Stimulated activated CD8-positive, alpha-beta memory T cell treated with anti-CD3 and anti-CD28 coated beads, Interleukin-7, amount 100 ng/mL, for 24 hours (primary cell): ENCODE measurements at places on chromosomes 1 and 21.

DNA sequence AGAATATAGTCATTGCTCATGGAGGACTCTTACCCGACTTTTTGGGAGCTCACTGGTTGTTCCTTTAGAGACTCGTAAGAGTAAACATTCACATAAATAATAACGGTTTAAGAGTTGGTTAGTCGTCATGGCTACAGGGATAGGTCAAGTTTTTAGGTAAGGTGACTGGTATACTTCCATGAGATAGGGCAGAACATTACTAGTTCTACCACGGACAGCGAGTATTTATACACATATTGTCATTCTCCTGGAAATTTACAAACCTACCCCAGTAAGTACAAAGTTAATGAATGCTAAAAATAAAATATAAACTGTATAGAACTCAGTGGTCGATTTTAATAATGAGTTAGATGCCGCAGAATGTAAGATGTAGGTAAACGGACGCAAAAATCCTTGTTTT lies 1.2 kb upstream of the RYR2 start:
- no peak for DNase-seq

GRCh38 chr1:212491454-212491853 lies 58.7 kb downstream of the NENF start:
- no peak for DNase-seq

- no peak for DNase-seq
These were observed 25.1 kb upstream of the APP start for GRCh38 chr21:26195708-26196107.

- DNase-seq, result peak; percentile 76
These were observed at the start of gene MTX1 for GRCh38 chr1:155208541-155209311. MTX1 (plus strand) TSS chr1:155208695; CDS start chr1:155208805, 110 bp downstream.

DNA sequence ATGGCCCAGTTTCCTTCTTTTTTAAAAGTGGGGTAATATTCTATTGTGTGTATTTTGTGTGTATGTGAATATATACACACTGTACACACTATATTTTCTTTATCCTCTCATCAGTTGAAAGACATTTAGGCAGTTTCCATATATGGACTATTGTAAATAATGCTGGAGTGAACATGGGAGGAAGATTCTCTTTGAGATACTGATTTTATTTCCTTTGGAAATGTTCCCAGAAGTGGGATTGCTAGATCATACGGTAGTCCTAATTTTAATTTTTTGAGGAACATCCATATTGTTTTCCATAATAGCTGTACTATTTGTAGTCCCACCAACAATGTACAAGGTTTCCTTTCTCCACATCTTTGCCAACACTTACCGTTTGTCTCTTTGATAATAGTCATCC lies 51.0 kb downstream of the F3 start:
- no peak for DNase-seq

GRCh38 chr1:184825571-184825970 lies 70.9 kb upstream of the EDEM3 start:
- no peak for DNase-seq

DNA sequence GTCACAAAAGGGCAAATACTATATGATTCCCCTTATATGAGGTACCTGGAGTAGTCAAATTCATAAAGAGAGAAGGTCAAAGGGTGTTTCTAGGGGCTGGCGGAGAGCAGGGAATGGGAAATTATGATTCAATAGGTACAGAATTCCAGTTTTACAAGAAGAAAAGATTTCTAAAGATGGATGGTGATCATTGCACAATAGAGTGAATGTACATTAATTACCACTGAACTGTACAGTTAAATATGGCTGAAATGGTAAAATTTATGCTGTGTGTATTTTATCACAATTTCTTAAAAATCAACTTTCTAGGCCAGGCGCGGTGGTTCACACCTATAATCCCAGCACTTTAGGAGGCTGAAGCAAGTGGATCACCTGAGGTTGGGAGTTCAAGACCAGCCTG lies 18.1 kb upstream of the TMEM81 start:
- no peak for DNase-seq

DNA sequence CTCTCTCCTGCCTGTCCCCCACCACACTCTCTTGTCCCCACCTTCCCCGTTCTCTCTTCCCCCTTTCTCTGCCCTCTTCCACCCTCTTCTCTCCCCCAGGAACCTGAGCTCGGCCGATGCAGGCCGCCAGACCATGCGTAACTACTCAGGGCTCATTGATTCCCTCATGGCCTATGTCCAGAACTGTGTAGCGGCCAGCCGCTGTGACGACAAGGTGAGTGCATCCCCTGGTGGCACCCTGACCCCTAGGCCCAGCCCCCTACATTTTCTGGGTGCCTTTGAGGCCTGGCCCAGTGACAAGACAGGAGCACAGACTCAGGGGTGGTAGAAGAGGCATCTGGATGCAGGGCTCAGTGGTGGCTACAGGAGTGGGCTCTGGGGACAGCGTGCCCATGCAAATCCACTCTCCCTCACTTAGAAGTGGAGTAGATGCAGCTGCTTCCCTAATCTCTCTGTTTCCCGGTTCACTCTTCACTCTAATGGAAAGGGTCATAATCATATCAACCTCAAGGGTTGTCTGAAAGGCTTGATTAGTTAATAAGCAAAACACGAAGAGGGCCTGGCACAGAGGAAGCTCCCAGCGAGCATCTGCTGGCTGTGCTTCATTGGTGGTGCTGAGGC lies 37.0 kb downstream of the PKP1 start:
- DNase-seq, result no peak

DNA sequence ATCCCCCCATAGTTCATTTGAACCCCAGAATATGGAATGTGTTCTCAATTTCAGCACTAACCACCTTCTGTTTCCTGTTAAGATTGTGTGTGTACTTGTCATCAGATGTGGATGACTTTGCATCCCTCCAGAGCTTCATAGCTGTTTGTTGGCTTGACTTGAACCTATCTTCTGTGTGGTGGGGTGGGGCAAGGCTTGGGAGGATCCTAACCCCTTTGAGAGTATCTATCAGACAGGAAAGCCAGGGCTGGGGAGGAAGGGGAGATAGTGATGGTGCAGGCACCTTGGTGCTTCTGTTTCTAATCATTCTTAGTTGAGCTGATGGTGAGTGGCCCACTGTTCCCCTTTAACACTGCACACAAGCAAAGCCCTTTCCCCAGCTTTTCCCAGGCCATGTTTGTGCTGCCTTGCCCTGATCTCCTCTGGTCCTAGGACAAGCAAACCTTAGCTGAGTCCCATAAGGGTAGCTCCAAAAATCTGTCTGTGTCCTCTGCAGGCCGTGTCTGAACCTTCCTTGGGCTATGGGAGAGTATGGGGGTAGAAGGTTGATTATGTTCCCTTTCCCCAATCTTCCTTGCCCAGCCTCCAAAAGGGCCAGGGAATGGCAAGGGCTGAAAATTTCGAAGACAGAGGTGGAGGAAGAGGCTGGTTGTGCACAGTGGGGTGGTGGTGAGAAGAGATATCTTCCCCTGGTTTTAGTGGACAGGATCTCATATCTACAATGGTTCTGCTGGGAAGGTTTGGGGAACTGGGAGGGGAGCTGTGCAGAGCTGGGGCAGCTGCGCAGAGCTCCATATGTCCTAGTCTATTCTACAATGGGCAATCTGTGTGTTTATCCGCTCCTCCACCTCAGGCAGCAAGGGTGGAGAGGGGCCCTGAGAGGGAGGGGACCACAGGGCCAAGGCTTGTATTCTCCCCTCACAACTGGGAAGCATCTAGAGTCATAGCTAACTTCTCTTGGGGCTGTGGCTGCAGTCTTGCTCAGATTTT lies 1.4 kb downstream of the NHLH1 start:
- DNase-seq, result no peak

DNA sequence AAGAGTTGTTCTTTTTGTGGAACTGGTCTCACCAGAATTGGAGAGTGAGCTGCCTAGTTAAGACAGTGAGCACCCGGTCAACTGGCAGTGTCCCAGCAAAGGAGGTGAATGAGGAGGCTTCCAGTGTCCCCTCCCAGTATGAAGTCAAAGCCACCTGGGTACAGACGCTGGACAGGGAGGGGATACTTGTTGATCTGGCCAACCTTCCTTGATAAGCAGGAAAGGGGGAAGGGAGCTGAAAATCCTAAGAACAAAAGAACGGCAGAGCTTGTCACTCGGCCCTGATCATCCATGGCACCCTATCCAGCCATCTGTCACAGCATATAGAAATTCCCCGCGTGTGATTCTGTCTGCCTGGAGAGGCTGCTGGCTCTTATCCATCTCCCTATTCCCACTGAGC lies 91.5 kb downstream of the SSBP3 start:
- DNase-seq, result no peak

- DNase-seq, result no peak
These were observed 12.3 kb upstream of the HES5 start for GRCh38 chr1:2542246-2542915.

DNA sequence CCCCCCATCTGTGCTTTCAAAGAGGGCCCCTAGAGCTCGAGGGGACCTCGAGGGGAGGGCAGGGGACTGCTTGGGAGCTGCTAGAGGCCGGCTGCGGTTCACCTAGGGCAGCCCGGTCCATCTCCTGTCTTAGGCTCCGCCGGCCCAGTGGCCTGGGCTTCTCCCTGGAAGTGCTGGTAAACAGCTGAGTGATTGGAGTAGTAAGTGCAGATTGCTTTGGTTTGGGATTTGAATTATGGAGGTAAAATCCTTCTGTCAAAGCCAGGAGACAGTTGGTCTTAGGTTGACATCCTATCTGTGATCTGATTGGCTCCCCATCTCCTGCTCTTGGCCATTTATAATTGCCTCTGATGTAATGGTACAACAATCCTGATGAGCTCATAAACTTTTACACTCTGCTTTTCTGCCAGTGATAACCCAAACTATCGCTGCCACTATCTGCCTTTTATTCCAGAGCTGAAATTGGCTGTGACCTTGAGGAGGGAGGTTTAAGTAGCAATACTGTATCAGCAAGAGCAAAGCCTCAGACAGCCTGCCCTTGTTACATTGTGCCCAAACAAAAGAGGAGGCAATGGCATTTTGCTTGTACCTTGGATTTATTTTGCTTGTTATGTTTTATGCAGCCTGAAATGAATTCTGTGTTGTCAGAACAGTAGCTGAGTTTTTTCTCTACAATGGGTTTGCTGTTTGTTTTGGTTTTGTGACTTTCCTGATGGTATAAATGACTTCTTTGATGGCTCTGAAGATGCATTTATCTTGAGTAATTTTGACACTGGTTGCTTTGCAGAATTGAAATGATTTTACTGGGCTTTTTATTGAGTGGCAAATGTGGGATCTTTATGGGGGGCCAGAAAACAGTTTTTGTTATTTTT lies 2.4 kb downstream of the ARID1A start:
- no peak for DNase-seq

- DNase-seq, result no peak
These were observed 56.1 kb upstream of the SH3GLB1 start for GRCh38 chr1:86648255-86648654.

GRCh38 chr1:31878058-31878457 lies 60.1 kb downstream of the PTP4A2 start:
- DNase-seq, result no peak

GRCh38 chr1:21244986-21245687 lies 45.1 kb downstream of the ECE1 start:
- DNase-seq, result no peak

DNA sequence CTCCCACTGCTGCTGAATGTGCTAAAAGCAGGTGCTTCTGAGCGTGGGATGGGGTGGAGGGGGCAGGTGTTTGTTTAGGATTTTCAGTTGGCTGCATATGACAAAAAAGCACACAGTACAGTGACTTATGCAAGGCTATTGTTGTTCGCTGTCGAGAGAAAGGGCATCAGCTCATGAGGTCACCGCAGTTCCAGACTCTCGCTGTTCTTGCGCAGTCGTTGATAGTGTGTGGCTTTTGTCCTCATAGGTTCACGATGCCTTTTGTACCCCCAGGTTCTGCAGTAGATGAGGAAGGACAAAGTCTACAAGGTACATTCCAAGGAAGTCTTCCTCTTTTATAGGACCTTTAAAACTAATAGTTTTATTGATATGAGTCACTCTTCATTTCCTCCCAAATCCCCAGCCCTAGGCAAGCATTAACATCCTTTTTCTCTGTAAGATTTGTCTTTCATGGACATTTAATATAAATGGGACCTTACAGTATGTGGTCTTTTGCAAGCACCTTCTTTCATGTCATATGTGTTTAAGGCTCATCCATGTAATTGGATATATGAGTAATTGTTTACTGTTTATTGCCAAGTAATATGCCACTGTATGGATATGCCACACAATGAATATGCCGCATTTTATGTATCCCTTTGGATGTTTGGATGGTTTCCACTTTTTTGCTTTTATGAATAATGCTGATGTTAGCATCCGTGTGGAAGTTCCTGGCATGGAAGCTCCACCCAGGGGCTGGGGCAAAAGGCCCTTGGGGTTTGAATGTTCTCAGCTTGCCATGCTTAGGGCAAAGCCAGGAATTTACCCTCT lies 14.5 kb upstream of the NLRP3 start:
- DNase-seq, result no peak

GRCh38 chr1:111236379-111236778 lies 8.9 kb downstream of the CHI3L2 start:
- no peak for DNase-seq

DNA sequence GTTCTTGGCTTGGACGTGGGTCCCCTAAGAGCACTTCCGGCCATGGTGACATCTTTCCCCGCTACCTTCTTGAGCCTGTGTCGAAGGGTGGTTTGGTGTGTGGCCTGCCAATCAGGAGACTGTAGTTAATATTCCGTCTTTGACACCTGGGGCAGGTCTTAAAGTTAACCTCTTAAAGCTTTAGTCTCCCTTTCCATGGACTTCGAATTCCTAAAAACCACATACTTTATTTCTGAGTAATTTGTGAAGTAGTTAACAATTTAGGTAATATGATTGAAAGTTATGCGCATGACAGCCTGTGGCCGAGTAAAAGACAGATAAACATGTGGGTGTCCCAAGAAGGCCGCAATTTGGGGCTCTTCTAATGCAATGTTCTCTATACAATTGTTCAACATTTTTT lies 10.2 kb upstream of the RAB29 start:
- no peak for DNase-seq

DNA sequence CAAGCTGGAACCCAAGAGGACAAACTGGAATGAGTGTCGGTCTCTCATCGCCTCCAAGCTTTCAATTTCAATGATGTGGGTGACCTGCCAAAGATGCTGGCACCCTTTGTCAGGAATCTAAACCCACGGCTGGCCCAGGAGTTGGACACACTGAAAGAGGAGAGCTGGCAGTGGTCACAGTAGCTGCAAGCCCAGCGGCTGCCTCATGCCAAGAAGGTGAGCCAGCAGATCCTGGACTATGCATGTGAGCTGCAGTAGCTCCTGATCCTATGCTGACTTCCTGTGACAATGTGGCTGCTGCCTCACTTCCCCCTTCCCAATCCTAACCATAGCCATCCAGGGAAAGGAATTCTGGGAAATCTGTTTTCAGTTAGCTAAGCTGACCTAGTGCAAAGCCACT lies 117.0 kb upstream of the VAV3 start:
- DNase-seq, result no peak

GRCh38 chr1:203439131-203439730 lies 36.4 kb upstream of the PRELP start:
- no peak for DNase-seq

DNA sequence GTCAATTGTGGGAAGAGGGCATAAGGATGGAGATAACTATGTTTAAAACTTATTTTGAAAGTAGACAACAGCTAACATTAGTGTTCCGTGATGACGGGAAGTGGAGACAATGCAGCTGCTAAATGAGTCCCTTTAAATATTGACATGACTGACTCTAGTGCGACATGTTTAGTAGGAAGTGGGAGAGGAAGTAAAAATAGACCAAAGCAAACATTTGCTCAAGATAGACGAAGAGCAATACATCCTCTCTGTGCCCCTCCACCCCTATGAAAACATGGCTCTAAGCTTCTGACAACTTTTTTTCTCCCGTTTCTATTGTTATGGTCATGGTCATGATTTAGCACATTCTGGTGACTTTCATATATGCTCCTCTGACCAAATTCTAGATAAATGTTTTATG lies 60.0 kb upstream of the HMCN1 start:
- no peak for DNase-seq

GRCh38 chr1:234683127-234683860 lies 73.3 kb upstream of the IRF2BP2 start:
- DNase-seq, result no peak

GRCh38 chr21:27040738-27041469 lies 74.0 kb upstream of the ADAMTS5 start:
- no peak for DNase-seq
